ENCODE measurements at places on chromosomes 1 and 21.

GRCh38 chr1:220642285-220642684, 47.9 kb upstream of the C1orf115 start:
- no peak for DNase-seq

GRCh38 chr1:95118067-95118499, 928 bp downstream of the TLCD4 start:
- DNase-seq: no peak

DNA sequence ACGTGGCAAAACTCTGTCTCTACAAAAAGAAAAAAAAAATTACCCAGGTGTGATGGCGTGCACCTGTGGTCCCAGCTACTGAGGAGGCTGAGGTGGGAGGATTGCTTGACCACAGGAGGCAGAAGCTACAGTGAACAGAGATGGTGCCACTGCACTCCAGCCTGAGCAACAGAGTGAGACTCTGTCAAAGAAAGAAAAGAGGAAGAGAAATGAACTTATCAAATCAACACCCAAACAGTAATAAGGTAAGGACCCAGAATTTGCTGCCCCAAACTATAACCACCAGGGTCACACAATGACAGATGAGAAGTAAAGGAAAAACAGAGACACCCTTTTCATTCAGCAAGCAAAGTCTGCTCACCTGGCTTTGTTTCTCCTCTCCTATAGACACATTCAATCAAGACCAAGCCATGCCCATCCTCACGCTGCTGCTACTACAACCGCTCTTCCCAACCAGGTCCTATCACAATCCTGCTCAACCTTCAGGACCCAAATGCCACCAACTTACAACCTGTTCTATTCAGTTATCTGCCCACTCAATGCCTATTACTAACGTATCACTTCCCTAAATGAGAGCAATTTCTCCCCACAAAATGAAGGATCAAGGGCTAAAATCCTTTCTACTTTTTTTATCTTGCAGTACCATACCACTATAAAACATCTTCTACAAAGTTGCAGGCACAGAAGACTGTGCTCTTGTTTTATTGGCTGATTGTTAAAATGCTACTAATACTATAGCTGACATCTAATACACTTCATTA, 183.5 kb downstream of the RERE start:
- DNase-seq: no peak

- DNase-seq: no peak
Measured at GRCh38 chr1:25195835-25196234, 36.5 kb downstream of the SYF2 start.

GRCh38 chr1:60965280-60965854, 117.0 kb upstream of the NFIA start:
- DNase-seq: no peak

- DNase-seq: no peak
Measured at GRCh38 chr1:1353389-1354151, 4.4 kb upstream of the DVL1 start.

DNA sequence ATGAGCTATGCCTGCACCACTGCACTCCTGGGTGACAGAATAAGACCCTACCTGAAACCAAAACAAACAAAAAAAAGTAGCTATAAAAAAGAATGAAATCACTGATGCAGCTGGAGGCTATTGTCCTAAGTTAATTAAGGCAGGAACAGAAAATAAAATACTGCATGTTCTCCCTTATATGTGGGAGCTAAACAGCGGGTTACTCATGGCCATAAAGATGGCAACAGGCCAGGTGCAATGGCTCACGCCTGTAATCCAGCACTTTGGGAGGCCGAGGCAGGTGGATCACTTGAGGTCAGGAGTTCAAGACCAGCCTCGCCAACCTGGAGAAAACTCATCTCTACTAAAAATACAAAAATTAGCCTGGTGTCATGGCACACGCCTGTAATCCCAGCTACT, 152.7 kb downstream of the PIK3R3 start:
- no peak for DNase-seq

- DNase-seq: peak; percentile 32
Measured at GRCh38 chr1:52159033-52159789, 17.3 kb downstream of the ZFYVE9 start.

GRCh38 chr1:176559878-176560277, 96.9 kb downstream of the PAPPA2 start:
- no peak for DNase-seq

DNA sequence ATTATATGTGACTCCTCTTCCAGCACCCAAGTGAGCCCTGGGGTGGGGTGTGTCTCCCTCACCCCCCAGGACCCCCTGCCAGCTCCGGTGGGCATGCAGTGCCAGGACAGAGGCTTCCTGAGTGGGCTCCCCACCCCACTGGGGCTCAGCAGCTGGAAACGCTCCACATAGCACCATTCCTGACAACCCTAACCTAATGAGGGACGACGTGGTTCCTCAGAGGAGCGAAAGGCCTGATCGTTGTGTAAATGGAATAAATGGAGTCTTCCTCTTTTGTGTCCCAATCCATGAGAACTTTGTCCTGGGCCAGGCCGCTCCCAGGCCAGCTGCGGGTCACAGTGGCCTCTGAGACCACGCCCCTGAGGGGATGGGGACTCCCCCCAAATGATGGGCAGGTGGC, 1.8 kb upstream of the TSPEAR start:
- DNase-seq: no peak

- no peak for DNase-seq
Measured at GRCh38 chr1:21909286-21909759, 27.8 kb downstream of the HSPG2 start.

- DNase-seq: no peak
Measured at GRCh38 chr1:95790136-95790535, 556.1 kb downstream of the RWDD3 start.

- no peak for DNase-seq
Measured at GRCh38 chr1:1907098-1907736, 7.8 kb upstream of the CALML6 start.

DNA sequence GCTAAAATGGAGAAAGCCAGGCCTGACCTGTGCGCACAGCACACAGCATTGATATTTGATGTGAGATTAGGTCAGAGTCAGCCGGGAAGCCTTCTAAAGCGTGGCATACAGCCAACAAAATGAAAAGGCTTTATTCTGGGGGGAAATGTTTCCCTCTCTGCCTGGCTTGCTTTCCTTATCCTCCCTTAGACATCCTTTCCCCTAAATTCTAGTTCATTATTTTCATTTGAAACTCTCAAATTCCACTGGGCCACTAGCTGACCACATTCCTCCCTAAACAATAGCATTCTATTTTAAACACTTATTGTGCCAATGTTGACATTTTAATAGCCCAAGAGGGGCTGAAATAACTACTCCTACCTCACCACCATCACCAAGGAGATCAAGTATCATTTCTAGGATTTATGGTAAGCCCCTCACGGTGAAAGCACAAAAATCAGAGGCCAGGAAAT, 49.4 kb downstream of the LEPR start:
- no peak for DNase-seq

DNA sequence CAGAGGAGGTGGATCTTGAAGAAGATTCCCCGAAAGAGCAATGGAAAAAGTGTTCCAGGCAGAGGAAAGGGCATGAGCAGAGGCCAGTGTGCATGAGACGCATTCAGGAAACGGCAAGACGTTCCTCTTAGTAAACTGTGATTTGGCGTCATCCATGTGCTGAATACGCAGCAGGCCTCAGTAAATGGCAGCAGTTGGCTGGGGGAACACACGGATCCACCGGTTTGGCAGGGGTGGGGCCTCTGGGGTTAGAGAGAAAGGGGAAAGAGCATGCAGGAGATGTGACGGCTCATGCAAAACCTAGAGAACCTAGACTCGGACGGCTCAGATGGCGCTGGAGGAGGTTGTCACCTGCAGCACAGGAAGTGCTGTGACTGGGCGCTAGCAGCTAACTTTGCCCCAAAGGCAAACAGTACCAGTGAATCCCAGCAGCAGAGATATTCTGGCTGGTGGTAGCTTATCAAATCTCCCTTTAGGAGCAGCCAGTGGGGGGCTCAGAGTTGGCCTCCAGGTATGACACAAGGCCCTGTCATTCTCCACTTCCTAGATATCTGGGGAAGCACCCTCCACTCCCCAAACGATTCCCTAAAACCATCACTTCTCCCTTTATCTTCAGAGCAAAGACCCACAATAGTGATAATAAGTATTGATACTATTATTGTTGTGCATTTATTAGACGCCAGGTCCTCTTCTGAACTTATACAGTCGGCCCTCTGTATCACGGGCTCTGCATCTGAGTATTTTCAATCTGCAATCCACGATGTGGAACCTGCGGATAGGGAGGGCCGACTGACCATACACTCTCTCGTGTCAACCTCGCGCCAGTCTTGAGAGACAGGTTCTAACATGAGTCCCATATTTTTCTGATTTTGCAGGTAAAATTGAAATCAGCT, 7.6 kb downstream of the LAPTM5 start:
- DNase-seq: no peak

- no peak for DNase-seq
Measured at GRCh38 chr1:42971841-42972291, 13.2 kb upstream of the SLC2A1 start.

DNA sequence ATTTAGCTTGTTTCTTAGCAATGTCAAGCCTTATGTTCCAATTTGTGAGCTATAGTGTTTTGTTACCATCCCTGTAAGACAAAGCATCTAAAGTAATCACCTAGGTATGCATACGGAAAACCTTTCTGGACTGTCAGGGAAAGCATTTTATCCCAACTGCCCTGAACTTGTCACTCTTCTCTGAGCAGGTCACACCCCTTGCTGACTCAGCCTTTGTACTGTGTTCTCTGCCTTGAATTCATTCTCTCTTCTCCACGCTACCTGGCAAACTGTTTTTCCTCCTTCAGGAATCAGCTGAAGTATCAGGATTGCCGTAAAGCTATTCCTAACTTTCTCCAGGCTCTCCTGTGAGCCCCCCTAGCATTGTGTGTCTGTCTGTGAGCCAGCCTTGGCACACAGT, 54.2 kb downstream of the PBX1 start:
- DNase-seq: no peak

- DNase-seq: no peak
Measured at GRCh38 chr1:6360117-6360496, 33.5 kb downstream of the ACOT7 start.

DNA sequence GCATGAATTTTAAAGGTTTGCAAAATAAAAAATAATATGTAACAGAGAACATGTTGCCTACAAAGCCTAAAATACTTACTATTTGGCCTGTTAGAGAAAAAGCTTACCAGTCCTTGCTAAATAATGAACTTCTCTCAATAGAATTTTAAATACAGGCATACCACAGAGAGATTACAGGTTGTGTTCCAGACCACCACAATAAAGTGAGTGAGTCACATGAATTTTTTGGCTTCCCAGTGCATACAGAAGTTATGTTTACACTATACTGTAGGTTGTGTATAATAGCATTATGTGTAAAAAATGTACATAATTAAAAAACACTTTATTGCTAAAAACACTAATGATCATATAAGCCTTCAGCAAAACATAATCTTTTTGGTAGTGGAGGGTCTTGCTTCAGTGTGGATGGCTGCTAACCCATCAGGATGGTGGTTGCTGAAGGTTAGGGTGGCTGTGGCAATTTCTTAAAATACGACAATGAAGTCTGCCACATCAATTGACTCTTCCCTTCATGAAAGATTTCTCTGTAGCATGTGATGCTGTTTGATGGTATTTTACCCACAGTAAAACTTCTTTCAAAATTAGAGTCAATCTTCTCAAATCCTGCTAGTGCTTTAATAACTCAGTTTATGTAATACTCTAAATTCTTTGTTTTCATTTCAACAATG, 48.6 kb downstream of the SCYL3 start:
- no peak for DNase-seq

- DNase-seq: no peak
Measured at GRCh38 chr1:204025917-204026707, 46.8 kb upstream of the SOX13 start.

GRCh38 chr1:20220036-20220435, 33.7 kb upstream of the PLA2G2C start:
- no peak for DNase-seq

DNA sequence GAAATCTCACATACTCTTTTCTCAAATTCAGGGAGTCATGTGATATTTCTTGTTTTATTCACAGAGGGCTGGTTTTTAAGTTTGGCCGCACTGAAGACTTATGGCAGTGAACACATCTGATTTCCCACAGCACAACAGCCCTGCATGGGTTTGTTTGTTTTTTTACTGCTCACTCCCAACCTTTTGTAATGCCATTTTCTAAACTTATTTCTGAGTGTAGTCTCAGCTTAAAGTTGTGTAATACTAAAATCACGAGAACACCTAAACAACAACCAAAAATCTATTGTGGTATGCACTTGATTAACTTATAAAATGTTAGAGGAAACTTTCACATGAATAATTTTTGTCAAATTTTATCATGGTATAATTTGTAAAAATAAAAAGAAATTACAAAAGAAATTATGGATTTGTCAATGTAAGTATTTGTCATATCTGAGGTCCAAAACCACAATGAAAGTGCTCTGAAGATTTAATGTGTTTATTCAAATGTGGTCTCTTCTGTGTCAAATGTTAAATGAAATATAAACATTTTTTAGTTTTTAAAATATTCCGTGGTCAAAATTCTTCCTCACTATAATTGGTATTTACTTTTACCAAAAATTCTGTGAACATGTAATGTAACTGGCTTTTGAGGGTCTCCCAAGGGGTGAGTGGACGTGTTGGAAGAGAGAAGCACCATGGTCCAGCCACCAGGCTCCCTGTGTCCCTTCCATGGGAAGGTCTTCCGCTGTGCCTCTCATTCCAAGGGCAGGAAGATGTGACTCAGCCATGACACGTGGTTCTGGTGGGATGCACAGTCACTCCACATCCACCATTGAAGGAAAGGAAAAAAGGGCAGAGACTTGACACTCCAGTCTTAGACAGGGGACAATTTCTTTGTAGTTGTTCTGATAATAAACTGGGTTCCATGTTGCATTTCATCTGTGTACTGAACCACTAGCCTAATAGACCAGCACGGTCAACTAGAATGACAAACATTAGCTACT, 22.8 kb downstream of the TMEM50A start:
- DNase-seq: no peak

DNA sequence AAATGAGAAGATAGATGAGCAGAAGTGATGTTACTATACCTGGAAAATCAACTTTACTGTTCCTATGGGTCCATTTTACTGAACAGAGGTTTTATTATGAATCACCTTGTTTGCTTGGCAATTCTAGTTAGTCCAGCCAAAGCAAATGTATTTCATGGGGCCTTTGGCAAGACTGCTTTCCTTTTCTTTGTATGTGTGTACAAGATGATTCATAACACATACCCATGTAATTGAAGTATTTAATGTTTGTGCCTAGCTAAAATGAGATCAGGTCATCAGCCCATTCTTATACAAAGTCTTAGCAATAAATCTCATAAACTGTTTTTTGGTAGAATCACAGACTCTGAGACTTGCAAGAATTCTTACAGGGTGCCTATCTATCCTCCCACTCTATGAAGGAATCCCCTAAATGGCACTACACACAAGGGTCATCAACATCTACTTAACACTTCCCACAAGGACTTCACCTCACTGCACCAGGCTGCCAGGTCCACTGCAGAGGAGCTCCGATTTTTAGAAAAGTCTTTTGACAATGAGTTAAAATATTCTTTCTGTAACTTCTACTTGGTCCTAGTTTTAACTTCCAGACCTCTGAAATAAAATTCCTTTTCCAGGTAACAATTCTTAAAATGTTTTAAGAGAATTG, 58.5 kb downstream of the LPAR3 start:
- no peak for DNase-seq

All from SW 1271 (cell line).